Posterior cingulate gyrus (tissue), 11 donors: ENCODE measurements at places on chromosomes 2 and 18.

DNA sequence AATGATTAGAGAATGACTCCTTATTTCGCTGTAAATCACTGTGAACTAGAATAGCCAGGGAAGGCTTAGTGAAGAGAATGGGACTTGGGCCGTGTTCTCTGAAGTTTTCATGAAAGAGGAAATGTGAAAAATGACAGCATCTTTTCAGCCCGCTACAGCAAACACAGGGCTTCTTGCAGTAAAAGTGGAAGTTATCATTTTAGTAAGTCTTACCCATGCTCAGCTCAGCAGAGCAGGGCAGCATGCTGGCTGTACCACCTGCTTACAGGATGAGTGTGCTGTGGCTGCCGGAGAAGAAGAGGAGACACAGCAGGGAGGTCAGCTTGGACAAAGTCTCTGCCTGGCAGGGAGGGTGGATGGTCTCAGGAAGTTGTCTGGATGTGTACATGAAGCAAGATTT is 300.7 kb upstream of the DLGAP1 start:
- DNase-seq, result no peak

DNA sequence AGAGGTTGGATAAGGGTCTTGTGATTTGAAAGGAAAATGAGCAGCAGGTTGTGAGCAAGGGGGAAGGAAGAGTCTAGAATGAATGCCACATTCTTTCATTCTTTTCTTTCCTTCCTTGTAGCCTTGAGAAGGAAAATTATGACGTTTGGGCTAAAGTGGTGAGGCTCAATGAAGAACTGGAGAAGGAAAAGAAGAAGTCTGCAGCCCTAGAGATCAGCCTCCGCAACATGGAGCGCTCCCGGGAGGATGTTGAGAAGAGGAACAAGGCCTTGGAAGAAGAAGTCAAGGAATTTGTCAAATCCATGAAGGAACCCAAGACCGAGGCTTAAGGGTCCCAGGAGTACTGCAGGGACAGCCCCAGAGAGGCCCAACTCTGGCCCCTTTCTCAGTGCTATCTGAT is 45.3 kb downstream of the BMP10 start:
- DNase-seq, result no peak

GRCh38 chr2:64904413-64905329 is 84.5 kb upstream of the SLC1A4 start:
- no peak for DNase-seq

- DNase-seq, result no peak
These were observed 190.0 kb upstream of the SESTD1 start for GRCh38 chr2:179454443-179455171.

GRCh38 chr2:199738727-199739412 is 112.1 kb downstream of the FTCDNL1 start:
- DNase-seq, result no peak

GRCh38 chr2:228339525-228339924 is 158.0 kb upstream of the SPHKAP start:
- no peak for DNase-seq

- DNase-seq, result no peak
These were observed 304.6 kb upstream of the ZEB2 start for GRCh38 chr2:144824306-144825080.
